H7 (cell line): ENCODE measurements at places on chromosomes 11 and 22. TPM values are rescaled to one million over a fixed set of nuclear protein-coding genes. Genes with fewer than 3 reads are reported as not detected.
A peak's percentile ranks its signal among the peaks of the same experiment; 100 is the strongest.

Gene TSSC4
- total RNA-seq: 60.5 and 62.5 TPM in 2 replicates

Gene HTR3A
- total RNA-seq: 2.0 and 5.4 TPM in 2 replicates

Gene GPR83
- total RNA-seq: 0.26 and 0.38 TPM in 2 replicates

- DNase-seq: no peak
Measured at GRCh38 chr22:50711446-50712340, 26.3 kb upstream of the ACR start.

DNA sequence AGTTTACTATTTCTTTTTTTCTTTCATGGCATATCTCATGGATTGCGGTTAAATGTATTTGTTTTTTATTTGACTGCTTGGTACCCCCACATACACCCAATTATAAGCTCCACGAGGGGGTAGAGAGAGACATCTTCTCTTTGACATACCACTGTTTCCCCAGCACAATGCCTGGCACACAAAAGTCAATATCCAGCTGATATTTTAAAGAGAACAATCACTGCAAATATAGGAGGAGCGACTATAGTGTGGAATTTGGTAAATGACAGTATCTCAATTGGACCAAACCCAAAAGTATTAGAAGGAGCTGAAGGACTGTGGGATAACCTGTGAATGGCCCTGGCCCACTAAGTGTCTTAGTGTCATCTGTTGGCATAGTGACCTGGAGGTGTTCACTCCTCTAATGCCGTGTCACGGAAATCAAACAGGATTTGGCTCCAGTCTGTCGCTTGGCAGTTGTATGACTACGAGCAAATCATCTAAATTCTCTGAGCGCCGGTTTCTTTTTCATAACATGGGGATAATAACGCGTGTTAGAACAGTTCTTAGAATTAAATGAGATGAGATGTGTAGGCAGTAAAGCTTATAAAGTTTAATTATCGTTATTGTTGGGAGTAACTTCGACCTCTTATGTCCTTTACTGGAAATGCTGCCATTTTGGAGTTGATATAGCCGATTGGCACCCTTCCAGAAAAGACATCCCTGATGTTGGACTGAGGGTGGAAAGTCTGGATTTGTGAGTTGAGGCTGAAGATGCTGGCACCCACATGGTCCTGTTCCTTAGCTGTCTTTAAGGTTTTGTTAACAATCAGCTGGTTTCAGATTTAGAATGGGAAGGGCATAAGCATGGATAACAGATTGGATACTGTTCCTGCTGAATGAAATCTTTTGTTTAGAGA lies 144.5 kb downstream of the DBX1 start:
- DNase-seq: no peak

DNA sequence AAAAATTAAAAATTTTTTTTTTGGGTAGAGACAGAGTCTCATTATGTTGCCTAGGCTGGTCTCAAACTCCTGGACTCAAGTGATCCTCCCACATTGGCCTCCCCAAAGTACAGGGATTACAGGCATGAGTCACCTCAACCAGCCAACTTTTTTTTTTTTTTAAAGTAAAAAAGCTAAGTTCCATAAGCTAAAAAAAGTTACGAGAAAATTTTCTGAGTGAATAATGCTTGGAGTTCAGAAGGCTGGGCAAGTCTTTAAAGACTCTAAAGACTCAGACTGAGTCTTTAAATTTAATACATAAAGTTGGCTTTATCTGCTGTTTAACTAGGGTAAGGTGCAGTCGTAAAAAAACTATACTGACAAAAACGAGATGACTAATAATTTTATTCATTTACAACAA lies 5.6 kb downstream of the DDX6 start:
- no peak for DNase-seq

DNA sequence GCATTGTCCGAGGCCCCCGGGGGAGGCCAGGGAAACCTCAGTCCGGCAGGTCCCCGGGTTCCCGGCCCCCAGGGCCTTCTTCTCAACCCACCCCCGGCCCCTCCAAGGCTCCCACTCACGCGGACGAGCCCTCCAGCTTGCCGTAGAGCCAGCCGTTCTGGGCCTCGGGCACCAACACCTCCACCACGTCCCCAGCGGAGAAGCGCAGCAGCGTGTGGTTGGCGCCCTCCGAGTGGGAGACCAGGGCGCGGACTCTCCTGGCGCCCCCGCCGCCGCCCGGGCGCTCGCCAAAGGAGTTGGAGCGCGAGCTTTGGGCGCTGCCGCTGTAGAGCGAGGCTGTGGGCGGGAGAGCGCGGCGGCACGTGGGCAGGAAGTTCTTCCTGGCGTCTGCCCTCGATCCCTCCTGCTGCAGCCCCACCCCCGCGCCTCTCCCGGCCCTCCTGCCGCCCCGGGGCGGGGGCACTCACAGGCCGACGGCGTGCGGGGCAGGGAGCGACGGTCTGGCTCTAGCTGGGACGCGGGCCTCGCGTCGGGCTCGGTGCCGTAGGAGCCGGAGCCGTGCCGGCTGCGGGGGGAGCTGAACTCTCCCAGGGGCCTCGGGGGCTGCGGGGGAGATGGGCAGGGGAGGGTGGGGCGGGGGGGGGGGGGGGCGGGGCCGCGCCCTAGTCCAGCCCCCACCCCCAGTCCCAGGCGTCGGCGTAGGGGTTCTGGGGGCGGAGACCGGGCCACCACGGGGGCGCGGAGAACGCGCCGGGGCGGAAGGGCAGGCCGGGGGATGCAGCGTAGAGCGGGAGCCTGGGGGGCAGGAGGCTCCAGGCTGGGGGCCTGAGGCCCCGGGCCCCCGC lies 4.9 kb upstream of the SLC16A8 start:
- peak; percentile 92 for DNase-seq

- peak; percentile 39 for DNase-seq
Measured at GRCh38 chr22:48737461-48738203, 1090.0 kb downstream of the BRD1 start.

DNA sequence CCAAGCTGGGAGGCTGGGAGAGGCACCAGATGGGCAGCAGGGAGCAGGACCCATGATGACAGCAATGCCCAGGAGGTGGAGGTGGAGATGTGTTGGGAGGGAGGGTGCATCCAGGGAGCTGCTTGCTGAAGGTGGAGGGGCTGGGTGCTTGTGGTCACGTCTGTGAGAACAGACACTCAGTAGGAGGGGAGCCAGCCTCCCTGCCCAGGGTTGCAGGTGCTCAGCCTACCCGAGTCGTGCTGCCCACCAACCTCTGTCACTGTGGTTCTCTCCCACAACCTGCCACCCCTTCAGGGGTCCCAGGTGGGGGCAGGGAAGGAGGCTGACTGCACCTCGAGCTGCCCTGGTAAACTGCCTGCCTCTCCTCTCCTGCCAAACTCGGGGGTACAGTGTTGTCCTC lies 5.5 kb downstream of the PRDX5 start:
- no peak for DNase-seq

- no peak for DNase-seq
Measured at GRCh38 chr11:21771097-21771496, 421.8 kb upstream of the ANO5 start.

- DNase-seq: no peak
Measured at GRCh38 chr11:49377978-49378377, 169.6 kb upstream of the FOLH1 start.

DNA sequence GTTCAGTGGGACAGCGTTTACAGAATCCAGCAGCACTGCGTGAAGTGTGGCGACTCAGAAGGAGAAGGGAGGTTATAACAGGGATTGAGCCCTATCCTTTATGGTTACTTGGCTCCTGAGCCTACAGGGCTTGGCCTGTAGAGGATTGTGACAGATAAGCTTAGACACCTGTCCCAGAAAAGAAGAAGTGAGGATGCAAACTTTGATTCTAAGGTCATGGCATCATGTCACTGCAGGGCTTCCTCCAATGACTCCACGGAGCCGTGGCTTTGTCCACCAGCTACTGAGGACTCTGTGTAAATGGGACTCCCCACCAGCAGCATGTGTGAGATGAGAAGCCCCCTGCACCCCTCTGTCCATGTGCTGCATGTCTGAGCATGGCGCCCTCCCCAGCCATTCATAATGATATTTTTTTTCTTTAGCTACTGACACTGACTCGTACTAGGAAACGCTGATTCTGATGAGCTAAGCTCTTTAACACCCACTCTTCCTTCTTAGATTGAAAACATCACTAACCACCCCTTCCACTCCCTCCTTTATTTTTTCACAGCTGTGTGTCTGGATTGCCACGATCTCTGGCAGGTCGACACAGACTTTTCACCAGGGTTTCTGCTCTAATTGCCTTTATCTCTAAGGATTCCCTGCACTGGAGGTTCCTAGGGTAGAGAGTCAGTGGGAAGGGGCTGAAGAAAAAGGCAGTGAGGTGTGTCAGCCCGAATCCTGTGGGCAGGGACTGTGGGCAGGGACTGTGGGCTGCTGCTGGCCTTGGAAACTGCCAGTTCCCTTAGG lies 65.5 kb upstream of the TTC12 start:
- DNase-seq: no peak

- peak; percentile 77 for DNase-seq
Measured at GRCh38 chr11:17601256-17601671, 54.2 kb downstream of the OTOG start.
